KBM-7 (cell line): ENCODE measurements at places on chromosomes 4 and X.

DNA sequence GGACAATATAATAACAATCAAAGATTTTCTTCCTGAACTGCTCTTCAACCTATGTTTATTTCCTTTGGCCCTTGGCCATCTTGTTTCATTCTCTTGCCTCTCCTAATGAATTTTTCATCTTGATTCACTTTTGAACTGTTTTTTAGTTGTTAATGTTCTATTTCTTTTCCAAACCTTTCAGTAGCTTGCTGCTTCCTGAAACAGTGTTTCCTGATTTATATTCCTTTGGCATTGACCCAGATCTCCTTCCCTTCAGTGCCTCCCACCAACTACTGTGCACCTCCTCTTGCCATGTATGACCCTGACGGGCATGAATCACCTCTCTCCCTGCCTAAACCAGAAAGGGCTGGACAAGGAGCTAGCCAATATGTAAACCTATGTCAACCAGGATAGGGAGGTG, 25.6 kb upstream of the SPP1 start:
- DNase-seq: no peak

- no peak for DNase-seq
These were observed 19.5 kb upstream of the TENM3 start for GRCh38 chr4:182223708-182224107.

DNA sequence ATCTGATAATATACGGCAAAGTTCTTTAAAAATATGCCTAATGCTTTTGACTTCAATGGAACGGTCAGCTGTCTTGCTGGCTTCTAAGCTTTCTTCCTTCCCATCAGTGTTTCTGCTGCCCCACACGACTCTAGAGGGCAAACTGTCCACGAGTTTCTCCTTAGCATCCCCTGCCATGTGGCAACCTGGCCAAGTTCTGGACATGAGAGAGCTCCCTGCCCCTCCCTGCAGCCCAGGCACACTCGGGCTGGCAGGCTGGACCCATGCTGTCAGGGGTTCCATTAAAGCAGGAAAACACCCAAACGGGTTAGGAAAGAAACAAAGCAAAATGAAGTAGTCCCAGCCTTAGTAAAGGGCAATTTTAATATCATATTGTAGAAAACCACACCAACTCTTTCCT, 38.8 kb downstream of the KDR start:
- DNase-seq: no peak

GRCh38 chr4:139798456-139798855, 132.8 kb downstream of the MGST2 start:
- no peak for DNase-seq

- no peak for DNase-seq
These were observed 147.2 kb downstream of the GLRA3 start for GRCh38 chr4:174681723-174682300.
